B cell (primary cell): ENCODE measurements at places on chromosomes 4 and X. TPM values are rescaled to one million over a fixed set of nuclear protein-coding genes. Genes with fewer than 3 reads are reported as not detected.

Gene CT45A7
- not detected in 2 replicates for total RNA-seq

Gene GPR34
- total RNA-seq: not detected in 2 replicates

DNA sequence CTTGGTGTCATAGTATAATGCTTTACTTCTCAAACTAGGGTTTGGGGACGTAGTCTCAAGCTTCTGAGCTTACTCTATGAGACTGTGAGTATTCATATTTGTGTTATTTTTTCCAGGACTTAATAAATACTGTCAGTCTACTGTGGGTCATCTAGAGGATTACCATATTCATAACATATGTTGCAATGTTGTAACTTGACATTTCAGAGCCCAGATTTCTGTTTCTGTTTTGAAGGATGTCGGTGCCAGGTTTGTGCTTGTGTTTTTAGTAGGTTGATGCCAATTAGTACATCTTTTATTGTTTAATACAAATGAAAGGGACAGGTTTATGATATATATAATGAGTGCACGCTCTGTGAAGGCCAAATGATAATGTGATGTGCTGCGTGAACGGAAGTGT, 69.6 kb downstream of the SPANXN4 start:
- DNase-seq: no peak
- no peaks in the 10 kb centered on the region for H3K27me3 ChIP-seq
- H3K4me1 ChIP-seq: no peaks in the 10 kb centered on the region
- no peak overlapping the region for H3K27ac ChIP-seq
- H3K36me3 ChIP-seq: no peaks in the 10 kb centered on the region

DNA sequence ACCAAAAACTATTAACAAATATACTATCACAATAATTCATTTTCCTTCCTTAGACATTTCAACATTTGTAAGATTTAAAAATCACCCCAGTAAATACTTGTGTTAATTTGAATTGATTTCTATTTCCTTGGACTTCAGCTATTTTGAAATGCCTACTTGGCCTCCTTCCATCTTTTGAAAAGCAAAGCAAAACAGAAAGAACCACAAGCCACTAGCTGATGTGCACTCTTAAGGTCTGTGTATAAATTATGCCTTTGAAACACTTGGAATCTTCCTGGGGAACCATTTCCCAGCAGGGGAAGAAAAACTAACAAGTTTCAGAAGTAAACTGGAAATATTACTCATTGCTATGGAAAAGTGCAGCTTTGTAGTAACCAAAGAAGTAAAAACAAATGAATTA, 139.8 kb downstream of the CLCN4 start:
- no peaks in the 10 kb centered on the region for H3K36me3 ChIP-seq
- no peaks in the 10 kb centered on the region for H3K27me3 ChIP-seq
- no peak overlapping the region for H3K27ac ChIP-seq
- H3K4me3 ChIP-seq: no peak overlapping the region
- H3K4me1 ChIP-seq: no peaks in the 10 kb centered on the region

GRCh38 chr4:13528821-13529127, 15.5 kb downstream of the NKX3-2 start:
- H3K36me3 ChIP-seq: no peaks in the 10 kb centered on the region
- peaks cover 37% of the 10 kb centered on the region for H3K4me1 ChIP-seq
- peaks cover 98% of the 10 kb centered on the region for H3K27me3 ChIP-seq
- peak; percentile 29 for DNase-seq
- H3K4me3 ChIP-seq: no peak overlapping the region
